ENCODE measurements at places on chromosomes 13 and 19.

- DNase-seq = no peak
Observed at GRCh38 chr13:103130146-103130545, 63.9 kb upstream of the SLC10A2 start.

DNA sequence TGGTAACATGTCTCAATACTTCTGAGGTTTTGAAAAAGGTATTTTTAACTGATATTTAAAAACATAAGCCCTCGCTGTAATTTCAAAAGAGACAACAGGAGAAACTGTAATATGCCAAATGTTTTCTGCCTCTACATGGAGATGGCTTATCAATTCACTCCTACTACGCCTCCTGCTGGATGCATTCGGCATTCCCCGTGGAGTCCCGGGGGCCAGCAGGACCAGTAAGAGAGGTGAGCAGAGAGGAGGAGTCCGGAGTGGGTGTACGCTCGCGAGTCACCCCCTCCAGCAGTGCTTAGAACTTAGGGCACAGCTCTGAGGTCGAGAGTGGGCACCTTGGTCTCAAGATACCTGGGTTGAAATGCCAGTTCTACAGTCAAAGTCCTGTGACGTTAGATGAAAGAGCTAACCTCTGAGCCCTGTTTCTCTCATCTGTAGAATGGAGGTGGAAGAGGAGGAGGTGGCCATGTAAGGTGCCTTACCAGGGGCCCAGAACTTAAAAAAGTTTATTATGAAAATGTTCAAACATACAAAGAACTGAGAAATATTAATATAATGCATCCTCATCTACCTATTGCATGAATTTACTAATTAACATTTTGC is 110.2 kb downstream of the STK24 start:
- no peak for DNase-seq

DNA sequence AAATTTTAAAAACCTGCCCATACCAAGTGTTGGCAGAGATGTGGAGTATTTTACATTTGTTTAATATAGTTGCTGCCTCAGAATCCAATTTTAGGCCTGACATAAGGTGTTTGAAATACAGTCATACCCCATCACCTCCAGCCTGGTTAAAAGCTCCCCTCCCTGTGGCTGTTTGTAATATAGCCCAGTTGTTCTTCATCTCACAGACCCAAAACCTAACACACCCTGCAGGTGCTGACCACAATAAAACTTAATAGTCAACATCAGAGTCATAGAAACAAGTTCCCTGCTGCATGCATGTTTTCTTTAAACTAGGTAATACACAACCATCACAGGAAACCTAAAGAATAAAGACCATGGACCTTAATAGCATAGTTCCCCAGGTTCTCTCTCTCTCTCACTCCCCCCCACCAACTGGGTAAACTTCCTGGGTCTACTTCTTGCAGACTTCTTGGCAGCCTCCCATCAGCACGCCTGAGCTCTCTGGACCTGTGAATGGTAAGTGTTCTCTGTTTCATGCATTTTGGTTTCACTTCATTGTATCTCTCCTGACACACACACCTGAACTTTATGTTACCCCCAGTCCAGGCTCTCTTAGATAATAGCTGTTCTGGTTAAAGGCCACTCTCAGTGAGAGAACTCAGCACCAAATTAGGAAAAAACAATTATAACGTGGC is 1369.9 kb downstream of the EFNB2 start:
- no peak for DNase-seq

GRCh38 chr19:49727217-49728030 is 35.7 kb downstream of the TSKS start:
- no peak for DNase-seq

DNA sequence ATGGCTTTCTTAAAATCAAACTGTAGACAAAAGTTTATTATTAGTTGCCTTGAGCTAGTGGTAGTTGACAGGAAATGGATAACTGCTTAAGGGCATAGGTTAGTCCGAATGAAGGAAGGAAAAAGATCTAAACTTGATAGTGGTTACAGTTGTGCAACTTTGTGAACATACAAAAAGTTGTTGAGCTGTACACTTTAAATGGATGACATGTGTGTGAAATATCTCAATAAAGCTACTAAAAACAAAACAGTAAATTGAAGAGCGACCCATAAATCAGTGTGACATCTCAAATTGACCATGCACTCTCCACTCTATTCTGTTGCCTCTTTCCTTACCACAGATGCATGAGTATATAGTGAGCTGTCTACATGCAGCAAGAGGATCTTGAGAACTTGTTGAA is 1757.8 kb downstream of the PCDH9 start:
- DNase-seq = no peak

DNA sequence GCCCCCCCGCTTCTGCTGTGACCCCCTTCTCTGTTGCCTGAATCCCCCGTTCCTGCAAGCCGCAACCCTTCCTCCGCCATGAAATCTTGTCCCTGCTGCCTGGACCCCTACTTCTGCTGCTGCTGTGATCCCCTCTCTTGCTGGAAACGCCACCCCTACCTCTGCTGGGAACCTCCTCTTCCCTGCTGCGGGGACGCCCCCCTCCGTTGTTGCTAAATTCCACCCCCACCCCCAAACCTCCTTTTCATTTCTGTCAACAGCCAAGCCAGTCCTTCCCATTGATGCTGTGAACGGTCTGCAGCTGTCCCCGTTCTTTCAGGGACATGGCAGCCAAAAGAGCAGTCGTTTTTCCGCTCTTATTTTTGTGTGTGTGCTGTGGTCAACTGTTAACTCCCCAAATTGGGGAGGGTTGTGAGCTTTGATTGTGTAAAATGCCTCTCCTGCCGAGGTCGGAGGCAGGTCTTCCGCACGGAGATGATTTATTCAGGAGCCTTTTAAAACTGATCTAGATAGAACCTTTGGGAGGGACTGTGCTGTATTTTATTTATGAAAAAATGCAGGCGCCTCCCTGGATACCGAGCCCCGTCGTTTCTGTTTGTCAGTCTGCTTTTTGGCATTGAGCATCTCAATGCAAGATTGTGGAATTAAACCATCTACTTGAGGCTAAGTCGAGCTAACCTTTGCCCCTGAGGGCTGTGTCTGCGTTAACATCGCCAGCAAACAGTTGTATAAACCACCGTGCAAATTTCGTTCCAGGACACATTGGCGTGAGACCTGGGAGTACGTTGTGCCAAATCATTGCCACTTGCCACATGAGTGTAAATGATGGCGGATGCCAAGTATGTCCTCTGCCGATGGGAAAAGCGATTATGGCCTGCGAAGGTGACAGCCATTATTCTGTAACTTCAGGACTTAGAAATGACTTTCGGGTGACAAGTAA is 27.9 kb upstream of the NDUFS7 start:
- no peak for DNase-seq

- no peak for DNase-seq
Observed at GRCh38 chr19:41745756-41746155, 9.6 kb upstream of the CEACAM6 start.

- DNase-seq = no peak
Observed at GRCh38 chr13:74070065-74070464, 64.1 kb downstream of the KLF12 start.

DNA sequence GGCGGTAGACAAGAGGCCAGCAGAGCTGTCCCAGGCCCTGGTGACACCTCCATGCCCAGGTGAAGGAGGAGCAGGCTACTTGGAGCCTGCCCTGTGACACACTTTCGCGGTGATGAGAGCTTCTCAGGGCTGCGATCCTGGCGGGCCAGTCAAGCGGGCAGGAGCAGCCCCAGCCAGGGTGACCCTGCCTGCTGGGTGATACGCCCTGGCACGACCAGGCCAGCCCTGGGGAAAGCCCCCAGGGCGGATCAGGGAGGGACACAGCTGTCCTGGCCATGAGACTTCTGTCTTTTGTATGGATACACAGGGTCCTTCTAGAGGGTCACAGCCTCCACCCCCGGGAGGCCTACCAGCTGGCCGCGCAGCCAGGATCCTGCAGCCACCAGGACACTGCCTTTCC is 13.1 kb downstream of the DNM2 start:
- no peak for DNase-seq

DNA sequence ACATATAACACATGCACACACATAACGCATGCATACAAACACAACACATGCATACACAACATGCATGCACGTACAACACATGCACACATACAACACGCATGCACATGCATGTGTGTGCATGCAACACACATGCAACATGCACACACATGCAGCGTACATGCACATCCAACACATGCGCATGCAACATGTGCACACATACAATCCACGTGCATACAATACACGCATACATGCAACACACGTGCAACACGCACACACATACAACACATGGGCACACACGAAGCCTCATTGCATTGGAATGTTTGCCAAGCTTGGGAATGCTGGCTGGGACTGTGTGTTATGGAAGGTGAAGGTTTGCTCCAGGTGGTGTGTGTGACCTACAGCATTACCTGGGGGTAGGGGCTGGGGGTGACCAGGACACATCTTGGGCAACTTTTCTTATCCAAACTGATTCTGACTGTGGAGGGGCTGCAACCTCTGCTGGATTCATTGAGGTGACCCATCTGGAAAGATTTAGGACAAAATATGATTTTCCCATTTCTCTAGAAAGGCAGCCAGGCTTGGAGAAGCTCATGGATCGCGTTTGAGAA is 58.9 kb downstream of the SPACA7 start:
- no peak for DNase-seq

DNA sequence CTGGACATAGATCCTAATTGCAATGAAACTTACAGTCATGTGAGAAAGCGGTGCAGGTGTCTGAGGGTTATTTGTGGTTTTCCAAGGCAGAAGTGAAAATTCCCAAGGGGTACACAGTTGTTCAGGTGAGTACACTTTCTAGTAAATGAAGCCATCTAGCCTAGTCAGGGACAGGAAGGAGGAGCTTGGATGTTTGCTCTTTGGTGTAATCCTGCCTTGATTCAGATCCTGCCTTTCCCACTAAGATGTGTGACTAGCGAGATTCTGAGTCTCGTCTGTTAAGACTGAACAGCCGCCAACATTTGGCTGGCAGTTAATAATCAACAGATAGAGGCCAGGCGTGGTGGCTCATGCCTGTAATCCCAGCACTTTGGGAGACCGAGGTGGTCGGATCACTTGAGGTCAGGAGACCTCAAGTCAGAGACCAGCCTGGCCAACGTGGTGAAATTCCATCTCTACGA is 2.5 kb downstream of the RPS9 start:
- DNase-seq = no peak

DNA sequence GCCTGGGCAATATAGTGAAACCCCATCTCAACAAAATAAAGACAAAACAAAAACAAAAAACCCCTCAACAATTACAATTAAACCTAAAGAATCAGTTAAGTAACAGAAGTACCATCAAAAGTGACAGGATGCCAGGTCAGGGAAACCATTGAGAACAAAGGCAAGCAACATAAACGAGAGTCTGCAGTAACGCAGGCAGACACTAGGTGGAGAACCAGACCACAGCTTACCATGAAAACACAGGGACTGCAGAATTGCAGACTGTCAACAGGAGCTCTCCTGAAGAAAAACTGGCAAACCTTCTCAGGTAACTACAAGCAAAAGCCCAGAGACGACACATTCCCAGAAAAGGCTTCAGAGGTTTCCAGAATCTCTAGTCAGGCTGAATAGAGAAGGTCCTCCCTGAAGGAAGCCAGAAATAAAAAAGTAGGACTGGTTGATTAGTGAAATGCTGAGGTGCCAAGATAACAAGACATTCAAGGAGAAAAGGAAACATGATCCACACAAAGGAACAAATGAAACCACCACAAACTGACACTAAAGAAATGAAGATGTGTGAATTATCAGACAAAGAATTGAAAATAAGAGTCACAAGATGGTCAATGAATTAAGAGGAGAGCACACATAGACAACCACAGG is 2.2 kb upstream of the ZNF665 start:
- no peak for DNase-seq

DNA sequence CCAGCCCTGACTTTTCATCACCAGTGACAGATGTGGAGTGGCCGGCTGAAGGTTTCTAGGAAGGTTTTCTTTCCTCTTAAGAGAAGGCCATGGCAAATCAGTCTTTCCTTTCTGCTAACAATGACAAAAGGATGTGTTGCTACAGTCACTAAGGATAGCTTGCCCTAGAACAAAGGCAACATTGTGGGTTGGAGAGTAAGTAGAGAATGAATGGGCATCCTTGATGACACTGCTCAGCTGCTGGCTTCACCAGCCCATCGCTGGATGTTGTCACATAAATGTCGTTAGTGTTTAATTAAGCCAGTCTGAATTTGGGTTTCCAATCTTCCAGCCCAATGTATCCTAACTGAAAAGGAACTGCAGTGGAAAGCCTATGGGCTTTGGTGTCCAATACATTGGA is 168.4 kb downstream of the ZIC5 start:
- no peak for DNase-seq

DNA sequence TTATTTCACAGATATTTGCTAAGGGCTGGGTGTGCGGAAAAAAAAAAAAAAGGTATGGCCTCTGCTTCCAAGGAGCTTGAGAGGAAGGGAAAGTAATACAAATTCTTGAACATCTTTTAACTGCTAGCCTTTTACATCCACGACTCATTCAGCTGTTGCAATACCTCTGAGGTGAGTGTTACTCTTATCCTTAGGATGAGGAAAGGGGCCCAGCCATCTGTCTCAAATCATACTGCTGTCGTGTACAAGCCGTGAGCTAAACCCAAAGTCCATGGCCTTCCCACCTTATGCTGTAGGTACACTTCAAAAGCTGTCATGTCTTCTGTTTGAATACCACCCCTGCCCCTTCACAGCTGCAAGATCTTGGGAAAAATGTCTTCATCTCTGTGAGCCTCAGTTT is 146.8 kb downstream of the KCNRG start:
- DNase-seq = no peak

DNA sequence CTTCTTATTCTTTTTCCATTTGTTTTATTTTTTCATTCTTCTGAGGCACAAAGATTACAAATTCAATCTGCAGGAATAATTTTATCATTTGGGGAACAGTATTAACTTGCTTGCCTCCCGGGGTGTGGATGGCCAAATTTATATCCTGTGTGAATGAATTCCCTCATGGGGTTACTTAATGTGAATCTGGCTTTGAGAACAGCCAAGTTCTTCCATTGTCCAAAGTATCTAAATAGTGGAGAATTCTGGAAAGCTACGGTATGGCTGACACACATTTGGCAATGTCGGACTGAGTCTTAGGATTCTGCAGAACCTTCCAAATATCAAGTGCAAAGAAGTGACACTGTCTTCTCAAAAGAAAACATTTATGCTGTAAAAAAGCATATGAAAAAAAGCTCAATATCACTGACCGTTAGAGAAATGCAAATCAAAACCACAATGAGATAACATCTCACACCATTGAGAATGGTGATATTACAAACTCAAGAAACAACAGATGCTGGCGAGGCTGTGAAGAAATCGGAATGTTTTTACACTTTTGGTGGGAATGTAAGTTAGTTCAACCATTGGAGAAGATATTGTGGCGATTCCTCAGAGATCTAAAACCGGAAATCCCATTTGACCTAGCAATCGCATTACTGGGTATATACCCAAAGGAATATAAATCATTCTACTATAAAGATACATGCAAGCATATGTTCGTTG is 620.2 kb downstream of the EFNB2 start:
- no peak for DNase-seq

GRCh38 chr13:76848596-76848995 is 37.6 kb downstream of the KCTD12 start:
- no peak for DNase-seq

DNA sequence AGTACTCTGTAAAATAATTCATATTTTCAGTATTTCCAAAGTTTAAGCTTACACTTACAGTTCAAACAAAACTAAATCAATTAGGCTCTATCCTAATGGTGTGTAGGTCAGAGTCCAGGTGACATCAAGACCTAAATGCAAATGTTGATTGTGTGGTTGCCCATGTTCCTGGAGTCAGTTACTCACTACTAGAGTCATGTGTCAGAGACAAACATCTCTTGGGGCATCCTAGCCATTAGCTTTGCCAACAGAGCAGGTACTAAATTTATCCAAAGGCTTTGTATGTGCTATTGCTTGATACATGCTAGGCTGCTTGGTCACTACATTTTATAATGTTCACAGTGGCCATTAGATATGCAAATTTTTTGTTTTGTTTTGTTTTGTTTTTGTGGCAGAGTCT is 11.7 kb downstream of the SPRY2 start:
- DNase-seq = no peak
